Activated T-helper 1 cell treated with anti-CD3 and anti-CD28 coated beads, Interleukin-12 subunit alpha, Interleukin-12 subunit beta, Interleukin-2, Interleukin-4 antibody, amounts not matched to agents 30 ng/mL and 10 ng/mL and 1 ng/mL, durations not matched to agents 14 hours and 24 hours and 36 hours (primary cell): ENCODE measurements at places on chromosomes 16 and 17. TPM values are rescaled to one million over a fixed set of nuclear protein-coding genes. Genes with fewer than 3 reads are reported as not detected.
A peak's percentile ranks its signal among the peaks of the same experiment; 100 is the strongest.

C17orf78 gene
- total RNA-seq: not detected in 2 replicates

GRCh38 chr16:70255574-70255973 lies 3.8 kb upstream of the EXOSC6 start:
- no peak overlapping the region for H3K4me3 ChIP-seq
- H3K27me3 ChIP-seq: no peaks in the 10 kb centered on the region
- peaks cover 5% of the 10 kb centered on the region for H3K4me1 ChIP-seq
- DNase-seq: no peak
- peaks cover 44% of the 10 kb centered on the region for H3K36me3 ChIP-seq
- H3K27ac ChIP-seq: no peak overlapping the region

- peaks cover 1% of the 10 kb centered on the region for H3K27me3 ChIP-seq
- H3K27ac ChIP-seq: no peak overlapping the region
- no peak overlapping the region for H3K4me3 ChIP-seq
- no peaks in the 10 kb centered on the region for H3K36me3 ChIP-seq
- no peak for DNase-seq
- H3K4me1 ChIP-seq: no peaks in the 10 kb centered on the region
Observed at GRCh38 chr17:6021011-6021400, 49.2 kb upstream of the WSCD1 start.

GRCh38 chr16:3689731-3690130 lies 27.6 kb downstream of the TRAP1 start:
- no peak for DNase-seq
- H3K36me3 ChIP-seq: peaks cover 24% of the 10 kb centered on the region
- H3K4me3 ChIP-seq: no peak overlapping the region
- H3K27me3 ChIP-seq: no peaks in the 10 kb centered on the region

GRCh38 chr16:52254746-52255145 lies 292.2 kb downstream of the TOX3 start:
- H3K36me3 ChIP-seq: no peaks in the 10 kb centered on the region
- H3K4me3 ChIP-seq: no peak overlapping the region
- no peak overlapping the region for H3K27ac ChIP-seq
- H3K27me3 ChIP-seq: no peaks in the 10 kb centered on the region

KIF2B gene
- total RNA-seq: not detected in 2 replicates

DNA sequence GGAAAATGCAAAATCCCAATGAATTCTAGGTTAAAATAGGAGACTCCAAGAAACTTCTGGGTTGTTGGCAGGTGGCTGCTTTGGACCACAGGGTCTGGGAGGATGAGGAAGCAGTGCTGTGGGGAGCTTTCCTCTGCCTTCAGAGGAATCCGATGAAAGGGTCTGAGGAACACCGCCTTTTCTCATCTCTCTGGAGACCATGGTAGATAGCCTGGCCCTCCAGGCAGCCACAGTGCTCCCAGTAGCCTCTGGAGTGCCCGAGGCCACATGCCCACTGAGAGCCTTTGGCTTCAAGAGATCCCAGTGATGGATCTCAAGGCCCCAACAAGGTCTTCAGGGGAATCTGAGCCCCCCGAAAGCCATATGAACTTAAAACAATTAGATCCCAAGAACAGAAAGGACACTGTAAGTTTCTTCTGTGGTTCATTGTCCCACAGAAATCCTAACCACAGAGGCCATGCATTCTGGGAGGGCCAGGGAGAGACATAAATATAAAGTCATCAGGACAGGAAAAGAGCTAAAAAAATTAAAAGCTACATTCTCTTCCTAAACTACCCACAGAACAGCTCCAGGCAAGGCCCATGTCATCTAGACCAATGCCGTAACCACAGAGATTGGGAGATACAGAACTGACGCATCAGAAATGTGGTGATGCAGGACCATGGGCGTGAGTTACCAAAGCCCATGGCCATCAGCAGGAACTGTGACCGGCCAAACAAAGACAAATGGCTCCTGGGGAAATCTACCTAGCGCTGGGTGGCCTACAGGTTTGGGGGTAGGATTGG lies 24.3 kb downstream of the TK2 start:
- DNase-seq: no peak
- peaks cover 15% of the 10 kb centered on the region for H3K36me3 ChIP-seq
- peaks cover 2% of the 10 kb centered on the region for H3K27me3 ChIP-seq

- no peak overlapping the region for H3K4me3 ChIP-seq
- H3K27me3 ChIP-seq: peaks cover 3% of the 10 kb centered on the region
- no peaks in the 10 kb centered on the region for H3K4me1 ChIP-seq
- no peaks in the 10 kb centered on the region for H3K36me3 ChIP-seq
- no peak overlapping the region for H3K27ac ChIP-seq
Observed at GRCh38 chr16:17544785-17545184, 74.0 kb upstream of the XYLT1 start.

- no peaks in the 10 kb centered on the region for H3K4me1 ChIP-seq
- no peak for DNase-seq
- no peak overlapping the region for H3K4me3 ChIP-seq
- no peaks in the 10 kb centered on the region for H3K36me3 ChIP-seq
Observed at GRCh38 chr16:11401161-11402050, 56.1 kb downstream of the RMI2 start.

DNA sequence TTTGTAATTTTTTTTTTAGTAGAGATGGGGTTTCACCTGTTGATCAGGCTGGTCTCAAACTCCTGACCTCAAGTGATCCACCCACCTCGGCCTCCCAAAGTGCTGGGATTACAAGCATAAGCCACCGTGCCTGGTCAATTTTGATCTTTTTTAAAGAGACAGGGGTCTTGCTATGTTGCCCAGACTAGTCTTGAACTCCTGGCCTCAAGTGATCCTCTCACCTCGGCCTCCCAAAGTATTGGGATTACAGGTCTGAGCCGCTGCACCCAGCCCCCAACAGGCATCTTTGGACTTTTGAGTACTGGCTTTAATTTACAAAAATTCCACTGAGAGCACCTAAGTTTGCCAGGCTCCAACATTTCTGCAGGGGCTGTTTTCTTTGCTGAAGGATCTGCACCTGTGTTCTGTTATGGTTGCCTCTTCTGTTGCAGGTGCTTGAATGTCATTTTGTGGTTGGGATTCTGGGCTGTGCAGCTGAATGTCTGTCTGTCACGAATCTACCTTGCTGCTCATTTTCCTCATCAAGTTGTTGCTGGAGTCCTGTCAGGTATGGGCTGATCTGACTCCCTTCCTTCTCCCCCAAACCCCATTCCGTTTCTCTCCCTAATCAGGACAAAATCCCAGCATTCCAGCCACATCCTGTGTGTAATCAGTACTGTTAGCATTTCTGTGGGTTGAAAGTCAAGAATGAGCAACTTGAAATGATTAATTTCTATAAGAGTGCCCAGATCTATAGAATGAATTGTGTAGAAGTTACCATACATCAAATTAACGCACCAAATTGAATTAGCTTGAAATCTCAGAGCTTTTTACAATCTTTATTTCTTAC lies 8.5 kb downstream of the G6PC1 start:
- no peak overlapping the region for H3K27ac ChIP-seq
- H3K4me3 ChIP-seq: no peak overlapping the region
- DNase-seq: no peak
- peaks cover 10% of the 10 kb centered on the region for H3K27me3 ChIP-seq

- H3K4me1 ChIP-seq: peaks cover 43% of the 10 kb centered on the region
- DNase-seq: no peak
- H3K27ac ChIP-seq: peak overlapping the region; percentile 97
Observed at GRCh38 chr17:75262112-75262606, 480 bp downstream of the MRPS7 start.

GRCh38 chr16:70682239-70683145 lies 3.4 kb downstream of the MTSS2 start:
- H3K4me3 ChIP-seq: no peak overlapping the region
- no peaks in the 10 kb centered on the region for H3K36me3 ChIP-seq
- no peak overlapping the region for H3K27ac ChIP-seq
- peaks cover 24% of the 10 kb centered on the region for H3K27me3 ChIP-seq
- peaks cover 5% of the 10 kb centered on the region for H3K4me1 ChIP-seq

DNA sequence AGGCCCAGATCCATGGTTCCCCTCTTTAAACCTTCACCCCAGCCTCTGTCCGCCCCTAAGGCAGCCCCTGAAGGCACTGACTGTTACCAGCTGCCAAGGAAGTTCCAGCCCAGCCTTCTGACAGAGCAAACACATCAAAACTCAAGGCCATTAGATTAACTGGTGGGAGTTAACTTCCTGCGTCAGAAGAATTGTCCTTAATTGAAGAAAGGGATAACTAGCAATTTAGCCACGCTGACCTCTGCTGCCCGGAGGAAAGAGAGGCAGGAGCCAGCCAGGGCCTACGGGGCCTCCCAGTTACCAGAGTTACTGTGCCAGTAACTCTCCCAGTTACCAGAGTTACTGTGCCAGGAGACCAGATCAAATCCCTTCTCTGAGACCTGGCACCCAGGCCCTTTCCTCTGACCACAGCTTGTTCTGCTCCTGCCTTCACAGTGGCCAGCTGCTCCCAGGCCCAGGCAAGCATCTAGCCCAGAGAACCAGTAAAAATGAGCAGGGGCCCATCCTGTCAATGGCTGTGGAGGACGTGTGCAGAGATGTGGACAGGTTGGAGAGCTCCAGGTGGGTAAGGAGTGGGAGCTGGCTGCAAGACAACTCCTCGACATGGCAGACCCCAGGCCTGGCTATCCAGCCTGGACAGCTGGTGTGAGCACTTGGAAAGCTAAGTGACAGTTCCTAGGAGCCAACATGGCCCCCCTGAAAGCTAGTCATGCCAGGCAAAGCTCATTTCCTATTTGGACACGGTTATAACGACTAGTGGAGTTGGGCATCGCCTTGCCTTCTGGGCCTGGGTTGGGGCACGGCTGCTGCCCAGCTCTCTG lies 2.8 kb upstream of the PITPNM3 start:
- no peak overlapping the region for H3K4me3 ChIP-seq
- DNase-seq: no peak
- peaks cover 42% of the 10 kb centered on the region for H3K27me3 ChIP-seq
- no peaks in the 10 kb centered on the region for H3K36me3 ChIP-seq
- H3K4me1 ChIP-seq: peaks cover 5% of the 10 kb centered on the region

VTN gene
- 0.31 and 0.34 TPM in 2 replicates for total RNA-seq

- peak overlapping the region; percentile 21 for H3K27ac ChIP-seq
- peaks cover 14% of the 10 kb centered on the region for H3K4me1 ChIP-seq
- H3K36me3 ChIP-seq: no peaks in the 10 kb centered on the region
- H3K4me3 ChIP-seq: no peak overlapping the region
Observed at GRCh38 chr17:8300627-8301242, 5.5 kb upstream of the SLC25A35 start.

KRTAP4-6 gene
- not detected in 2 replicates for total RNA-seq
